ENCODE measurements at places on chromosomes 1 and 21.

- peak; percentile 26 for DNase-seq
Measured at GRCh38 chr1:151693057-151693651, 23.4 kb downstream of the CELF3 start.

DNA sequence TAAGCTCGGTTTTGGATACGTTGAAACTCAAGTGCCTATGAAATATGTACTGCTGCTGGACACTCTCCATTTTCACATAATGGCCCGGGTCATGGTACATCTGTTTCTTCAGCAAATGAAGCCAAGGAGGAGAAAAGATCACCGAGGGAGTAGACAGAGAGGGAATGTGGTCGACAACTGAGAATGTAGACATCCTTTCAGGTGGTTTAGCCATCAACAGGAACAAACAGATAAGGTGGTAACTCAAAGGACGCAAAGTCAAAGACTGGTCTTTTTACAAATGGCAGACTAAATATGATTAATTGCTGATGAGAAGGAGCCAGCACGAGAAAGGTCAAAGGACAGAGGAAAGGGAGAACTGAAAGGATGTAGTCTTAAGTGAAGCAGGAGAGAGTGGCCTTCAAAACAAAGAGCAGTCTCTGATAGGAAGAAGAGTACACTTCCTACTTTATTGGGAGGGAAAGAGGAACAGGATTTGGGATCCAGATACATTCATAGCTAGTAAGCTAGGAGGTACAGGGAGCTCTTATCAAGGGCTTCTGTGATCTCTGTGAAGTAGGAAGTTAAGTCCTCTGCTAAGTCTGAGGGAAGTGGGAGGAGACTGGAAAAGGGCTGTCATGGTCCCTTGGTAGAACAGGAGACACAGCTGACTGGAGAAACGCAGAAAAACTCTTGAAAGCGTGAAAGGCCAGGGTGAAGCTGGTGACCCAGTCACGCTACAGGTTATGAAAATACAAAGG lies 28.3 kb downstream of the NUP133 start:
- DNase-seq, result no peak

- no peak for DNase-seq
Measured at GRCh38 chr1:30900931-30901560, 7.5 kb downstream of the SDC3 start.

GRCh38 chr1:39488012-39488545 lies 3.4 kb upstream of the BMP8A start:
- no peak for DNase-seq

DNA sequence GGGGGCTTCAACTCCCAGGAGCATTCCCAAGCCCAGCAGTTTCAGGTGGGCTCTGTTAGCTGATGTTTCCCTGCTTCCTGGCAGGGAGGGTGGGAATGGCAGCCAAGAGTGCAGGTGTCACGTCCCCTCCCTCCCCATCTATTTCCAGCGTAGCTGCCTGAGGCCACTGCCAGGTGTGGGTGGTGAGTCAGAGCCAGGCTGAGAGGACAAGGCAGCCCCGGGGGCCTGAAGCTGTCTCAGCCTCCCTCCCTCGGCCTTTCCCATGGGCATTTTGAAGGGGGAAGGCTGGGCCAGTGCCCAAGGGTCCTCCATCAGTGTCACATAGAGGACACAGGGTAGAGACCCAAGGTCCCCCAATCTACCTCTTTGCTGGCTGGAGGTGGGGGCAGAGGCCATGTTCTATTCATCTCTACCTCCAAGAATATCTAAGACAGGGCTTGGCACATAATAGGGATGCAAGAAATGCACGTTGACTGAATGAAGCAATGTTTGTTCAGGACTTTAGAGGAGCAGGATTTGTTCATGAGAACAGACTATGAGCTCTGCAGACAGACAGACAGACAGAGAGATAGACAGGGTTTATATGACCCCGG lies 34.4 kb upstream of the ID3 start:
- DNase-seq, result no peak

GRCh38 chr1:50851034-50851433 lies 109.0 kb downstream of the FAF1 start:
- DNase-seq, result no peak

DNA sequence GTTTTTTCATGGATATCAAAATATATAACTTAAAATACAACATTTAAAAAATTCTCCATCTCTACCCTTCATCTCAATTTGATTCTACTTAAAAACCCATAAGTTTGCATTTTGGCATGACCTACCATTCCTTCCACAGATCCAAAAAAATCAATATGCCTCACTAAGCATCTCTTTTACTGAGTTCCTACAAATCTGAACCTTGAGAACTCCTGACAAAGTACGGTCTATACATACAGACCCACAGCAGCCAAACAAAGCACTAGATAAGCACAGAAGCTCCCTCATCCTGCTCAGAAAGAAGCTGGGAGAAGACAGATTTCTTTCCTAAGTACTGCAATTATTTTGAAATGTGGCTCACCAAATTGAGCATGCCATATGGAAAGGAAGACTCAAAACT lies 167.5 kb downstream of the KCNT2 start:
- no peak for DNase-seq

DNA sequence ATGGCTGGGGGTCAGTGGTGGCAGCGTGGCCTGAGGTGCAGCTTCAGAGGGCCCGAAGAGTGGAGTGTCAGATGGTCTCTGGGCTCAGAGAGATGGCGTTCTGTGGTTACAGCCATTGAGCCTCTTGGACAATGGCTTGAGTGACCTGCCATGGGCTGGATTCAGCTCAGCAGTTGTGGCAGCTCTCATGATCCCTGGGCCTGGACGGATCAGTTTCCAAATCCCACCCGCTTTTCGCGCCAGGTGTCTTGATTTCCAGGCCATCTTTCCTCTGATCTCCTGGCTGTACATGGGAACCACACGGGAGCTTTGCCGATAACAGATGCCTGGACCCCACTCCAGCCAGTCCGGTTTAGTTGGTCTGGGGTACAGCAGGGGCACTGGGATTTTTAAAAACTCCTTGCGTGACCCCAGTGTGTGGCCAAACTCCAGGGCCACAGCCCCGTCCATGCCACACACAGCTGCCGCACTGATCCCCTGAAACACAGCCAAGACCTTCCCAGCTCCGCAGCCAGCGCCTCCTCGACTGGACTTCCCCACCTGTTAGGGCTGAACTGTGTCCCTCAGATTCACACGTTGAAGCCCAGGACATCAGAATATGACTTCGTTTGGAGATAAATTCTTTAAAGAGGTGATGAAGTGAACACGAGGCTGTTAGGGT lies 67.9 kb downstream of the ATP5PO start:
- no peak for DNase-seq

- peak; percentile 35 for DNase-seq
Measured at GRCh38 chr1:171984850-171985485, 143.7 kb downstream of the DNM3 start.

GRCh38 chr1:17683598-17683997 lies 71.5 kb upstream of the ACTL8 start:
- DNase-seq, result no peak

GRCh38 chr21:25589887-25590286 lies 17.4 kb downstream of the MRPL39 start:
- no peak for DNase-seq

DNA sequence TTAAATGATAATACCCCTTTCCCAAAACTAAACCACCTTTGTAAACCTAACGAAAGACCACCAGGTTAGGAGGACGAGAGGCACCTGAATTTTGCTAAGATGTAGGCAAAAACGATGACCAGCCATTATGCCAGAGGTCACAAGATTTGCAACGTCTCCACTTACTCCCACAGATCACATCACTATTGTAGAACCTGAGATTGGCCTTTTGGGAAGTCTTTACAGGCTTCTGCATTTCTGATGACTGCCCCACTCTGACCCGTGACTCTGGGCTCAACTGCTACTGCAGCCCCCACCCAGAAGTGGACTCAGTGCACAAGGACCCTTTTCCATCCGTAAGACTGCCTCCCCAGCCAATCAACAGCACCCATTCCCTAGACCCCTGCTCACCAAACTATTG lies 36.4 kb upstream of the COL6A2 start:
- DNase-seq, result no peak

DNA sequence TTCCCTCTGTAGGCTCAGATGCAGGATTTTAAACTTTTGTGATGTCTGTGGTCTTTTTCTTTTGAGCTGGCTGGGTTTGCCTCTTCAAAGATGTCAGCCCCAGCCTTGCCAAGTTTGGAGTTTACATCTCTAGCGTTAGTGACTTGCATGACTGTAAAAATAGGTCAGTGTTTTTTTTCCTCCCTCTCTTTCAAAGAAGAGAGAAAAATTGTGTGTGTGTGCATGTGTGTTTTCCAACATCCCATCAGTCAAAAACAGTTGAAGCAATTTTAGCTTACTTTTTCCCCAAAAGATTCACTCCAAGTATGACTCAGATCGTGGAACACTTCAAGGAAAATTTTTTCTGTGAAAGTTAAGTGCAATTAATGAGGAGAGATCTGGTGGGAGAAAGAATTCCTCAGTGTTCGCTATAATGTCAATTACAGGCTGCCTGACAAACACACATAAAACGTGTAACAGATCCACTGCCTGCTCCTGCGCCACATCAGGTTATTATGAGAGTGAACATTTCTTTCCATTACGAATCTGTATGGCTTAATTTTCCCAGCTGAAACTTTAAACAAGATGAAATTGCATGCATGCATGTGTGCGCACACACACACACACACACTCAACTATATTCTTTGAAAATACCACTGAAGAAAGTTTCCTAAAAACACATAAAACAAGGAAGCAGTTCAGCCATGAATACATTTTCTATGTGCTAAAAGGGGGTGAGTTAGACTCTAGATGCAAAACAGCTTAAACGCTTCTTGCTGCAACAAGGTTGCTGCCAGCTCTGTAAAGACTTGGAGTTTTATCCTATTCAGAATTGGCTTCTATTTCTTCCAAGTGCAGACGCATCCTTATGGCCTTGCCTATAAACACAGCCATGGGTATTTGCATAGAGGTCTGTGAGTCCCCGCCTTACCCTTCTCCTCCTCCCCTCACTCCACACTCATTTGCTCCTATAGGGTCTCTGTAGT lies 55.5 kb downstream of the TLR5 start:
- no peak for DNase-seq

- no peak for DNase-seq
Measured at GRCh38 chr1:61374156-61374555, 291.8 kb downstream of the NFIA start.

- DNase-seq, result no peak
Measured at GRCh38 chr1:51274676-51275075, 38.6 kb downstream of the RNF11 start.

- no peak for DNase-seq
Measured at GRCh38 chr1:34320053-34320669, 143.5 kb downstream of the C1orf94 start.

- no peak for DNase-seq
Measured at GRCh38 chr1:116902027-116902426, 7.7 kb upstream of the PTGFRN start.

DNA sequence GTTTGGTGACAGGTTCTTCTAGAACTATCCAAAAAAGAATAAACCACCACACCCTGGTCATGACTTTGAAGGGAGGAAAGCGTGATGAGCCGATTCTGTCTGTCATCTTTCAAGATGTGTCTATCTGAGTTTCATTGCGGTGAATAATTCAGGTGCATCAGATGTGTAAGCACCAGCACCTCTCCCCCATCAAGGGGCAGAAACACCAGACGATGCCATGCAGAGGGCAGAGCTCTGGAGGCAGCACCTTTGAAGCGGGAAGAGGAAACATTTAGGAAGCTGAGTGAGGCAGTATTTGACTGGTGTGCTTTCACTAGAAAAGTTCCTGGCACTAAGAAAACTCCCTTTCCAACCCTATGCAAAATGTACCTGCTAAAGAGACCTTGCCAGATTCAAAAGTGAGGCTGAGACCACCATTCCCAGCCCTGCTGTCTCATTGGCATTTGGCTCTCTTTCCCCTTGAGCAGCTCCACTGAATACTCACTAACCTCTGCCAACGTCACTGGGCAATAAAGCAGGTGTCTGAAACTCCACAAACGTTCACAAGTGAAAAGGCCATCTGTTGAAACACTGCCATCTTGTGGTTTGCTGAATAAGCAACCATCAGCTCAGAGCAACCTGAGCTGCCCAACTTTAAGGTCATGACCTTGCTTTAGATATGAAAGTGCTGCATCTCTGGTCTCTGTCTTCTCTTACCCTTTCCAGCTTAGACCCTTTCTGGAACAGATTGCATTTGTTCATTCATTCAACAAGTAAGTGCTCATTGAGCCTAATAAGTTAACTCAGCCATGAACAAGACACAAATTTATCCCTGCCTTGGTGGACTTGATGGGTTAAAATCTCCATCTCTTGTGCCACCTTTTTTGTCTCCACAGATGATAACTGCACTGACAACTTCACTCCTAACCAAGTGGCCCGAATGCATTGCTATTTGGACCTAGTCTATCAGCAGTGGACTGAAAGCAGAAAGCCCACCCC lies 228.6 kb downstream of the PAPPA2 start:
- peak; percentile 31 for DNase-seq

Measured in EL (cell line).